ENCODE measurements at places on chromosomes 5 and 9.

DNA sequence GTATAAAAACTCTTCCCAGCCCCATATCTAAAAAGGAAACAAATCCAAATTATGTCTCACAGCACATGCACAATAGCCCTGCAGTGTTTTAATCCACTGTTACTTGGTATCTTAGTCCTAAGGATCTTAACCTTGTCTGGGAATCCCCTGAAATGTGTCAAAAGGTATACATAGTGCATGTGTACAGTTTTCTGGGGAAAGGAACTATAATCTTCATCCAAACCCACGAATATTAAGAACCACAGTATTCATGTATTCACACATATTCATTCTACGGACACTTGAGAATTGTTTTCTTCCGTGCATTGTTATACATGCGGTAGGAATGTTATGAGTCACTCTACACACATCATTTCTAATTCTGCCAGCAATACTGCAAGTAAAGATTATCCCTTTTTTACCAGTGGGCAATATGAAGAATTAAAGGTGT is 47.8 kb upstream of the SNX2 start:
- no peak for DNase-seq

GRCh38 chr5:128587275-128587674 is 49.2 kb upstream of the FBN2 start:
- DNase-seq, result no peak

DNA sequence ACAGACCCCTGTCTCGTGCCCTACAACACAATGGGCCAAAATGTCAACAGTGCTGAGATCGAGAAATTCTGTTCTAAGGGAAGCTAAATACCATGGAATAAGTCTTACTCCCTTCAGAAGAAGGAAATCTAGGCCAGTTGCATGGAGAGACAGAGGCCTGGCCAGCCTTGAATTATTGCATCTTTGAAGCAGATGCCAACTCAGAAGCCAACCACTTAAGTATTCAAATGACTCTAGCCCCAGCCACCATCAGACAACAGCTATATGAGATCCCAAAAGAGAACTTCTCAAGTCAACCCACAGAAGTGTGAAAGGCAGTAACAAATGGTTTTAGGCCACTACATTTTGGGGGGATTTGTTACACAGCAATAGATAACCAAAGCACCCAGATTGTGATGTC is 180.1 kb downstream of the ACTL7B start:
- no peak for DNase-seq

DNA sequence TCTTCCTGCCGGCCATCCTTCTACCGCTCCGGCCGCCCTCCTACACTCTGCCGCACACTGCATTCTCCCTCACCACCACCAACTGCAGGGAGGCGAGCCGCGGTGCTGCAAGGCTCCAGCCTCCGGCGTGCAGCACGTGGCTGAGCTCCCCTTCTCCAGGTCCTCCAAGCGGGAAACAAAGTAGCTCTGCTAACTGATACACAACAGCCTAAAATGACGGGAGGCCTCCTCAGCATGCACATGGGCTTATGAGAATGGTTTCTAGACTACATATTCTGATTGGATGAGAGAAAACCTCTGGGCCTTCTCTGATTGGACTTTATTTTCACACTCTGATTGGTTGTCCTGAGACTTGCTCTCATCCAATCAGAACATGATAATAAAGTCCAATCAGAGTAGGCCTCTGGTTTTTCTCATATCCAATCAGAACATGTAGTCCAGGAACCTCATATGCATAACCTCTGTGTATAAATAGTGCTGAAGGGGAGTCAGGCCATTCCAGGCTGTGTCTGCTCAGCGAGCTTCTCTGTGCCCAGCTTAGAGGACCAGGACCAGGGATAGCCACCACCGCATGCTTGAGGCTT is 27.0 kb upstream of the ZNF354B start:
- no peak for DNase-seq

DNA sequence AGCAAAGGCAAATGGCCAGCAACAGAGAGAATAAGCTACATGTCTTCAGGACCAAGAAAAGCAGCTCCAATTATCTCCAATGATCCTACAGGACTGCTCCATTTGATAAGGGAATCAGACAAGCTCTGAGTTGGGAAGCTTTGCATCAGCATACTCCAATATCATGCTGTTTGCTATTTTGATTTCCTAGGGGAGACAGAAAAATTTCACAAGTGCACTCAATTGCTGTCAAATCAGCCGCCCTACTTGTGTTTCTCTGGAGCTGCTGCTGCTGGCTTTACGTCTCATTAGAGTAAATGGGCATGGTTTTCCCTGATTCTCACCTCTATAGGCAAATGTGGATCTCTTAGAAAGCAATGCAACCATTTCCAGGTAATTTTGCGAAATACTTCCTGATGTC is 201.7 kb downstream of the PRELID2 start:
- no peak for DNase-seq

- no peak for DNase-seq
These were observed 52.1 kb downstream of the TLE1 start for GRCh38 chr9:81637276-81637675.

DNA sequence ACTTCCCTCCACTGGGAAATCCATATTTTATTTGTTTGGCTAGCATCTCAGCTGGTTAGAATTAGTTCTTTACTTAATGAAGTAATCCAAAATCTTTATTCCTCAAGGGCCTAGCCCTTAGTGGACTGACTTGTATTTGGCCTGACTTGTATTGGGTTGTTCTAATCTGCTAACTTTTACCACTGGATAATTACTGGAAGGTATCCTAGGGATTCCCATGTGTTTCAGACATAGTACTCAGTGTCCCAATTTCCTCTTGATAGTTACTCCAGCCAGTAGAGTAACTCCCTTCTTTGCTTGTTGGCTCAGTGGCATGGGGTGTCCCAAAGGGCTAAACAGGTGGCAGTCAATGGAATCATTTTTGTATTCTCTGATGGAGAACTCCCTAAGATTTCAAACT is 156.0 kb downstream of the DCP2 start:
- no peak for DNase-seq

- DNase-seq, result no peak
These were observed 232.7 kb downstream of the RFK start for GRCh38 chr9:76161541-76161940.

- DNase-seq, result no peak
These were observed 50.0 kb downstream of the MCCC2 start for GRCh38 chr5:71637133-71637532.

DNA sequence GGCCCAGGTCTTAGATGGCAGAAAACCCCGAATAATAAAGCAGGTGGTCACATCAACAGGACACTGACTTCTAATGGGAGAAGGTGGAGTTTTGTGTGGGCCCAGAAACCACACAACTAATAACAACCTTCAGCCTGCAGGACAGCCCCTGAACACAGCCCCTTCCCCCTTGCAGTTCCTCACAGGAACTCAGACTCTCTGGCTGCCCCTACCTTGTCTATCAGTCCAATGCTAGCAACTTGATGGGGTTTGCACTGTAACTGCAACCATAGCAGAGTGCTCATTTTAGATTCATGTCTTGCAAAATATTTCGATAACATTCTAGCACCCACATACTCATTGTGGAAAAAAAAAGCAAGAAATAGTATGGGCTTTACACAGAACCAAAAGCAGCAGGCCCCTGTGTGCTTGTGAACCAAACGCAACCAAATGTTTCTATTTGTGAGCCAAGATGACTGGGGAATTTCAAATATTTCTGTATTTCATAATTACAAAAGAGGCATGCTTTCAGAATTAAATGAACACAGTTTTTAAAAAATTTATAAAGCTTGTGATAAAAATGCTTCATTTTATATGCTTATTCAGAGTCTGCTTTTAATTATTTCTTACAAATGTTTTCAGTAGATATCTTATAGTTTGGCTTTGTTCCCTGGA is 62.7 kb upstream of the PDE4D start:
- DNase-seq, result no peak

- DNase-seq, result no peak
These were observed 177.1 kb downstream of the ATP10B start for GRCh38 chr5:160674901-160675300.

DNA sequence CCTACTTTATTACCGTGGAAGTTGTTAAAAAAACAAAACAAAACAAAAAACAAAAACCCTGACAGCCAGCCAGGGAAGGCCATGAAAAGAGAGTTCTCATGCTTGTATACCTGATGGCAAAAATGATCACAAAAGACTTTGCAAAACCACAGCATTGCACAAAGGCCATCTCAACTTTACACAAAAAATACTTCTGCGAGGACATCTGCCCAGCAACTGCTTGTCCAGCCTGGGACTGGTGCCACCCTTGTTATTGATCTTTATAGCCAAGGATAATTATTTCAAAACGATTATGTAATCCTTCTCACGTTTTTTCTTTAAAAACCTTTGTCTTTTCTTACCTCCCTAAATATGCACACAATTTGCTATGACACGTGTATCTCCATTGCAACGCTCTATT is 42.2 kb upstream of the SLC28A3 start:
- no peak for DNase-seq
